NCI-H460 (cell line): ENCODE measurements at places on chromosomes 4 and X.

DNA sequence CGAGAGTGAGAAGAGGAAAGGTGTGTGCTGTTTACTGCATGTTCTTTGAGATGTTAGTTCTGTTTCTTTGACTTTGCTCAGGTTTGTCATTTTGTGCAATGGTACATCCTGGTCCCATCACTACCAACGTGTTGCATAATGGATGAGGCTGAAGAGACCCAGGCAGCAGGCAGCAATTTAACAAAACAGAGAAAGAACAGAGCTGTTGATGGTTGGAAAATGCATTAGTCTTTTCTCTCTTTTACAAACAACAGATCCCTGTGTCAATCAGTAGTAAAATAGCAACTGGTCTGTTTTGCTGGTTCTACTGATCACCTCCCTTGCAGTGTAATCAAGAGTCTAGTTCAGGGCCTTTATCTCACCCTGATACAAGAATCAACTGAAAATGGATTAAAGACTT, 64.8 kb upstream of the LIMCH1 start:
- no peak for DNase-seq

GRCh38 chr4:140659943-140660700, 91.4 kb upstream of the UCP1 start:
- DNase-seq = no peak

- DNase-seq = no peak
These were observed 97.4 kb upstream of the S100G start for GRCh38 chrX:16552546-16552945.

DNA sequence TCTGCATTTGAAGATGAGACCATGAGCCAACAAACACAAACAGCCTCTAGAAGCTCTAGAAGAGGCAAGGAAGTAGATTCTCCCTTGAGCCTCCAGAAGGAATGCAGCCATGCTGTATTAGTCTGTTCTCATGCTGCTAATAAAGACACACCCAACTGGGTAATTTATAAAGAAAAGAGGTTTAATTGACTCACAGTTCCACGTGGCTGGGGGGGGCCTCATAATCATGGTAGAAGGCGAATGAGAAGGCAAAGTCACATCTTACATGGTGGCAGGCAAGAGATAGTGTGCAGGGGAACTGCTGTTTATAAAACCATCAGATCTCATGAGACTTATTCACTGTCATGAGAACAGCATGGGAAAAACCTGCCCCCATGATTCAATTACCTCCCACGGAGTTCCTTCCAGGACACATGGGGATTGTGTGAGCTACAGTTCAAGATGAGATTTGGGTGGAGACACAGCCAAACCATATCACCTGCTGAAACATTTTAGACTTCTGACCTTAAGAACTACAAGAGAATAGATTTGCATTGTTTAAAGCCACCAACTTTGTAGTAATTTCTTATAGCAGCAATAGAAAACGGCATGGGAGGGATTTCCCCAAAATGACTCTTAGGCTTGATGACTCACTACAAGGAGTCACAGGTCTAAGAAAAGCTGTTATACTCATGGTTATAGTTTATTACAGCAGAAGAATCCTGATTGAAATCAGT, 284.4 kb upstream of the SFRP2 start:
- no peak for DNase-seq

- no peak for DNase-seq
These were observed 68.5 kb downstream of the FGFBP1 start for GRCh38 chr4:15870079-15870478.

- no peak for DNase-seq
These were observed 64.1 kb upstream of the GUCY1A1 start for GRCh38 chr4:155602351-155603140.

DNA sequence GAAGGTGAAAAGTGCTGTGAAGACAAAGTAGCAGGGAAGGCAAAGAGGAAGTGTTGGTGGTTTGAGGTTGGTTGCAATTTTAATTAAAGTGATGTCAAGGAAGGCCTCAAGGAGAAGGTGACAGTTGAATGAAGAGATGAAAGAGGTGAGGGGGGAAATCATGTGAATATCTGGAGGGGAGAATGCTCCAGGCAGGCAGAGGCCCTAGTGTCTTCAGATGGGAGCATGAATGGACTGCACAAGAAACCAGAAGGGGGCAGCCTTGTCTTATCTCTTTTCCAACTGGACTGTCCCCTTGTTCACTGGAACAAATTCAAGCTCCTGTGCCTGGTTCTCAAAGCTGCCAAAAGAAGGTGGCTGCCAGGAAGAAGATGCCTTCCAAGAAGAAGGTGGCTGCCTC, 68.4 kb downstream of the MAOB start:
- DNase-seq = no peak

- DNase-seq = no peak
These were observed 440.0 kb downstream of the PCDH7 start for GRCh38 chr4:31160146-31160545.

DNA sequence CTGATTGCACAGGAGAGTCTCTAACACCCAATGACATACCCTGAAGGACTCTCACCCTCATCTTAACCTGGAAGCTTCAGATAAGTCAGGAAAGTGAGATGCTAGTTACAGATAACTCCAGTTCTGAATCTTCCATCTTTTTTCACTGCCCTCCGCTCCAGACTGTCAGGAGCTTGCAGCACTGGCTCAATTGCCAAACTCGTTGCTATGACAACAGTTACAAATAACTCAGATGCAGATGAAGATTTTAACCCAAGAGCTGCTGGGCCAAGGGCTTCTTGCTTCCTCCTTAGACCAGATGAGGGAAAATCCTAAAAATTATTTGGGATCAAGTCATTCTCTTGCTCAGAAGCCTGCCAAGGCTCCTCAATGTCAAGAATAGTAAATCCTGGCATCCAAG, 109.1 kb upstream of the HUWE1 start:
- DNase-seq = no peak

DNA sequence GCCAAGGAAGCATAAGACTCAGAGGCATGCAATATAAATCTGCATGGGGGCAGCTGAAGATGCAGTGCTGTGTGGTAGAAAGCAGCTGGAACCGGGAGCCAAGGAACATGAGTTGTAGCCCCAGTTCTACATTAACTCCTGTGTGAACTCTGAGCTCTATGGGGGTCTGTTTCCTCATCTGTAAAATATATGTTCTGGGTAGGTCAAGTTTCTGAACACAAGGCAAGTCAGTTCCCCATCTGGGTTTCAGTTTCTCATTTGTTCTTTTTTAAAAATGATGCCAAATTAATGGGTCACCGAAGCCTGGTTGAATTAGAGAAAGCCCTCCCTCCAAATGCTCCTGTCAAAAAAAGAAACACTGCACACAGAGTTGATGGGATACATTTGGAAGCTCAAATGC, 24.0 kb downstream of the UNC5C start:
- no peak for DNase-seq

GRCh38 chr4:75710246-75710645, 14.1 kb upstream of the USO1 start:
- DNase-seq = no peak

DNA sequence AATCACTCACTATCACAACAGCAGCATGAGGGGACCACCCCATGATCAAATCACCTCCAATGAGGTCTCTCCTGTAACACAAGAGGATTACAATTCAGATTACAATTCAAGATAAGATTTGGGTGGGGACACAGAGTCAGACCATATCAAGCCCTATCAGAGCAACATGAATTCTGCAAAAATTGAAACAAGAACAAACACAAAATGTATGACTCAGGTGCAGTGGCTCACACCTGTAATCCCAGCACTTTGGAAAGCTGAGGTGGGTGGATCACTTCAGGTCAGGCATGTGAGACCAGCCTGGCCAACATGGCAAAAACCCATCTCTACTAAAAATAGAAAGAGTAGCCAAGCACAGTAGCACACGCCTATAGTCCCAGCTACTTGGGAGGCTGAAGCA, 13.4 kb upstream of the HPSE start:
- no peak for DNase-seq

DNA sequence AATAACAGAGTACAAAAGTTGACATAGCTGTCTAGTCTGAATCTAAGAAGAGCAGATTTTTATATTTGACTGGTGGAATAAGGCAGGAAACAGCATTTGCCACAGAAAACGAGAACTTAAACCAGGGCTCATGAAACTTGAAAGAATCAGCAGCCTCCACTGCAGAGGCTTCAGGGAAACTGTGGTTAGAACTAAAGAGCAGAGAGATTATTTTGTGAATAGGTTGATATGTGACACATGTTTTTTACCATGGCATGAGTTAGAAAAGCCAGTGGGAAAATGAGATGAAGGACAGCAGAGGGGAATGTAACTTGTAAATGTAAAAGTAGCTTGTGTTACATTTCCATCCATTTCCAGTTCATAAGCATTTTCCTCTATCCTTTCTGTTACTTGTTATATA, 63.7 kb upstream of the CAMK2D start:
- DNase-seq = no peak

GRCh38 chr4:74197080-74197479, 39.2 kb downstream of the MTHFD2L start:
- DNase-seq = no peak

GRCh38 chr4:108037884-108038283, 48.2 kb downstream of the HADH start:
- no peak for DNase-seq

- no peak for DNase-seq
These were observed 63.9 kb upstream of the PSAPL1 start for GRCh38 chr4:7498446-7499200.

GRCh38 chr4:48290146-48290772, 20.6 kb upstream of the TEC start:
- peak; percentile 26 for DNase-seq

DNA sequence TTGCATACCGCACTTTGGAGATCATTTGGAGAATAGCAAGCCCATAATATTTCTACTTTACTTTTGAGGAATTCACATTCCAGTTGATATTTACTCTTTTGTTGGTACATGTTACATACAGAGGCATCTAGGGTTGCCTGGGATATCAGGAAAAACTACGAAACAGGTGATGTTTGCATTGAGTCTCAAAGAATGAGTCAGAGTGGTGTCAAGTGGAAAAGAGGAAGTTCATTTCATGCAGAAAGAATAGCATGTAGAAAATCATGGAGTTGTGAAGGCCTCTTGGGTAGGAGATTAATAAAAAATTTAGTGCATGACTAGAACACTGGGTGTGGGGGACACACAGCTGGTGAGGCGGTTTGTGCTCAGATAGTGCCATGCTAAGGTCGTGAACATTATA, 33.5 kb upstream of the ELOVL6 start:
- no peak for DNase-seq

DNA sequence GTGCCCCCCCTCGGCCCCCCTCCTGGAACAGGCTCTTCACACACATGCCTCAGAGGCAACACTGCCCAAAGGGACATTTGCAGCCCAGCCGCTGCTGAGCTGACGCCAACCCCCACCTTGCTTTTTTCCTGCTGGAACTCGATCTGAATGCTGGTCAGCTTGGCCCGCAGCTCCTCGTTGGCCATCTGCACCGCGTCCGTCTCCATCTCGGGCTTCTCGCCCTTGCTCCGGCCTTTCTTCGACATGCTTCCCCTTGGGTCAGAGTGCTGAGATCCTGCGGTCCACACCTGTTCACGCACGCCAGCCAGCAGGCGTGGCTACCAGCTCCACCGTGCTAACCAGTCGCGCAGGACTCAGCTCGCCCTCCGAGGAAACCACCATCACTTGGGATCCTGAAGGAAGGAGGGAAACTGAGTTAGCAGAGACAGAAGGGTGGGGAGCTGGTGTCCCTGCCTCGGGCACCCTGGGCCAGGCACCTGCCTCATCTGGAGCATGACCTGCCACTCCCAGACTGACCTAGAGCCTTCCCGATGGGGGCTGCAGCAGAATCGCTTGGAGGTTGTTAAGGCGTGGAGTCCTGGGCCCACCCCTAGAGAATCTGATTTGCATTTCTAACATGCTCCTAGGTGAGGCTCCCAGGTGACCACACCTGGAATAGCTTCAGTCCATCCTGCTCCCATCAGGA, 87.6 kb downstream of the JAKMIP1 start:
- DNase-seq = no peak

GRCh38 chrX:17968367-17968766, 107.3 kb upstream of the RAI2 start:
- DNase-seq = no peak

GRCh38 chr4:7255488-7255881, 63.1 kb downstream of the SORCS2 start:
- DNase-seq = no peak

- peak; percentile 46 for DNase-seq
These were observed 8.7 kb downstream of the KIAA1210 start for GRCh38 chrX:119118780-119119395.

DNA sequence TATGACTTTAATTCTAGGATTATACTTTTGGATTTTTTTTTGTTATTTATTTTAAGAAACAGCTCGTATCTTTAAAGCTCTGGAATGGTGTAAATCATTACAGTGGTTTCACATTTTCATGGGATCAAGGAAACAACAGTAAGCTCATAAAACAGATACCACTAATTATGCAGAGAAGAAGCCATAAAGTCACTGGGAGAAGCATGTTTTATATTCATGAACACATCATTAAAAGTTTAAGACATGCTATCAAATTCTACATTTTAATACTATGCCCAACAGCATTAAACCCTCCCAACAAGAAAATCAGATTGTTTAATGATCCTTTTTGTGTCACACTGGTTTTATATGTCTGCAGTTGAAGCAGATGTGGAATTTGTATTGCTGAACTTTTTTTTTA, 149.9 kb downstream of the FBXO8 start:
- no peak for DNase-seq

DNA sequence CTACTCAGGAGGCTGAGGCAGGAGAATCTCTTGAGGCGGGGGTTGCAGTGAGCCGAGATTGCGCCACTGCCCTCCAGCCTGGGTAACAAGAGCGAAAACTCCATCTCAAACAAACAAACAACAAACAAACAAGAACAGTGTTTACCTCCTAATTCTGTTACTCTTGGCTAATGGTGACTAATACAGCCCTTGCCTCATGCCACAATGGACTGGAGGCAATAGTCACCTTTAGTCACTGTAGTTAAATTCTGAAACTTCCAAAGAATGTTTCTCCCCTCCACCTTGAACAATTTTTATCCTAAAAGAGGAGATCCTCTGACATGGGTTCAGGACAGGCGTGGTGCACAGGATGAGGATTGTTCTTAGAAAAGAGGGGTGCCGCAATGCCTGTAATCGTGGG, 241.2 kb upstream of the CTSO start:
- no peak for DNase-seq
